Progenitor cell of endocrine pancreas (in vitro differentiated cells): ENCODE measurements at places on chromosomes 5 and 9.

DNA sequence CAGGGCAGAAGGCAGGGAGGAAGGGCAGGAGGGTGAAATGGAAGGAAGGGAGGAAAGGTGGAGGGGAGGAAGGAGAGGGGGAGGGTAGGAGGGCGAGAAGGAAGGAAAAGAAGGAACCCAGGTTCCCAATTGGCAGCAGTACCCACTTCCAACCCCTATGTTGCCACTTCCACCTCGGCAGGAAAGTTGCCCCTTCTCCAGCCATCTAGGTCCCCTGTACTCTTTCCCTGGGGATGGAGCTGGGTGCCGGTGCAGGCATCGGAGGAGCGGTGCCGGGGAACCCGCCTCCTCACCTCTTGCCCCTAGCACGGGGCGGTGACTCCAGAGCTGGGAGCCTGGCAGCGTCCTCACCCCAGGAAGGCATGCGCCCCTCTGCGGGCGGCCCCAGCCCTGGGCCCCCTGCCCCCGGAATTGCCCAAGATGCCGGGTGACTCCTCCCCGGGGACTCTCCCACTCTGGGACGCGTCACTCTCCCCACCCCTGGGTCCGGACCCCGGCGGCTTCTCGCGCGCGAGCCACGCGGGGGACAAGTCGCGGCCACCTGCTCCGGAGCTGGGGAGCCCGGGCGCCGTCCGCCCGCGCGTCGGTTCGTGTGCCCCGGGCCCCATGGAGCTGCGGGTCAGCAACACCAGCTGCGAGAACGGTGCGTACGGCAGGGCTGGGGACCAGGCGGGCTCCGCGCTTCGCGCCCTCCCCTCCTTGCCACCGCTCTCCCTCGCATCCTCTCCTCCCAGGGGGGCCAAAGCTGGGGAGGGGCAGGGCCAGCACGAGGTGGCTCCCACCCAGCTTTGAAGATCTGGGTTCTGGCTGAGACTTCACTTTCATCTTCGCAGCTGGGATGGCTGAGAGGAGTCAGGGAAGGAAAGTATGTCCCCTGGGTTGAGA lies at the start of gene NIPAL4:
TSS of gene NIPAL4 (plus strand) at position 499 of the 885 bp plus-strand sequence. CDS start at position 607, 108 bp downstream.
- no peak for DNase-seq

DNA sequence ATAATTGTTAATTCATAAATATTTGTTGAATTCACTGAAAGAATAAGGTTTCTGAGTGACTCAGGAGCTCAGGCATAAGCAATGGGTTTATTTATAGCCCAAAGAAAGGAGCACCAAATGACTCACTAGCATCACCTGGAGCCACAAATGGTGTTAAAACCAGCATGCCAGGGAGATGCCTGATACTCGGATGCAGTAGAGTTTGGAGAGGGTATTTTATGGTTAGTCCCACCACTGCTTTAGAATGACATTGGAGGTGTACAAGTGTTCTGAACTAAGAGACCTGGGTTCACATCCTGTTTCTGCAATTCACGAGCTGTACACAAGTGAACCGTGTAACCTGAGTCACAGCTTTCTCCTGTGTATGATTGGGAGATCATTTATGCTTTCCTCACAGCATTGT lies 25.2 kb downstream of the CCL28 start:
- DNase-seq: no peak

DNA sequence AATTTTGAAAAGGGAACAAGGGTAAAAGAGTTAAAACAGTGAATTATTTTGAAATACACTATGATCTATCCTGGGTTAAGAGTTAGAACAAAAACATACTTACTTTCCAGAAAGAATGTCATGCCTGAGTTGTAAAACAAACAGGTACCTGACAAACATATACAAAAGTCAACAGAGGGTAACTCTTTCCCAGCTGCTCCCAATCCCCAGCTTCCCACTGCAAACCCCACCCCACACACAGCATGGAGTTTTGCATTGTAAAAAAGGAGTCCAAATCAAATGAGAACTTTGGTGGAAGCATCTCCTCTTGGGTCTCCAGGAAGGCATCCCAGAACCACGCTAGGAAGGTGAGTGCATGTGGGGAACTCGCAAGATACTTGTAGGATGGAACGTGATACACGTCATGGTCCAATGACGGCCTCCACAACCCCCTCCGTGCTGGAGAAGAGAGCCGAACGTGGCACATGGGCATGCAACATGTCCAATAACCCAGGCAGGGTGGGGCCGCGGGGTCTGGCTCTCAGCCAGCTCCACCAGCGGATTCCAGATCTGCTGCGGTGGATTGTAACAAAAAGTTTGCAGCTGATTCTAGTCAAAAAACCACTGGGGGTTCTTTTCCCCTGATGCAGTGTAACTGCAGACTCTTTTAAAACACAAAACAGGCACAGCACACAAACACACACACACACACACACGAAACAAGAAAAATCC lies 55.8 kb downstream of the EPB41L4B start:
- no peak for DNase-seq

- no peak for DNase-seq
These were observed 4.7 kb upstream of the BICD2 start for GRCh38 chr9:92769286-92769685.

DNA sequence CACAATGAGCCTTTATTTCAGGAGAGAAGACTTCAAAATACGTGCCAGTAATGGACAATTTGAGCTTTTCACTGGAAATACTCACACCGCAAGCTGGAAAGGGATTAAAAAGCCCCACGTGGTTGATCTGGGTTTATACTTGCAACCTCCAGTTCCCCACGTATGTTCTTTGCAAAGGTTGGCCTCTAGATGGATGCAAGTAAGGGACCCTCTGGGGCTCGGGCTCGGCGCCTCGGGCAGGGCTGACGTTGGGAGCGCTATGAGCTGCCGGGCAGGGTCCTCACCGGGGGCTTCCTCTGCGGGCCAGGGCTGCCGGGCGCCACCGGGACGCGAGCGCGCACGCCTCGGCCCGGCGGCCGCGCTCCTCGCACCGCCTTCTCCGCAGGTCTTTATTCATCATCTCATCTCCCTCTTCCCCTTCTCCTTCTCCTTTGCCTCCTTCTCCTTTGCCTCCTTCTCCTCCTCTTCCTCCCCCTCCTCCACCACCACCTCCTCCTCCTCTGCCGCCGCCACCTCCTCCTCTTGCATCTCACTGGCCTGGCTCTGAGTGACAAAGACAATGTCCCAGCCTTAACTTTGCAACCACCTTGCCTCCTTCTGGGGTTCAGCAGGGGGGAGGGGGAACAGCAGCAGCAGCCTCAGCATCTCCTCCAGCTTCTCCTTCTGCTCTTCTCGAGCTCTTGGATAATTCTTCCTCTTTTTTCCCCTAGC lies 701 bp upstream of the ZNF462 start:
- peak; percentile 56 for DNase-seq
